ENCODE measurements at places on chromosomes 1 and 21.

GRCh38 chr1:199322278-199322677 lies 683.4 kb downstream of the PTPRC start:
- no peak for DNase-seq

GRCh38 chr1:235486321-235486720 lies 17.9 kb downstream of the B3GALNT2 start:
- DNase-seq = no peak

DNA sequence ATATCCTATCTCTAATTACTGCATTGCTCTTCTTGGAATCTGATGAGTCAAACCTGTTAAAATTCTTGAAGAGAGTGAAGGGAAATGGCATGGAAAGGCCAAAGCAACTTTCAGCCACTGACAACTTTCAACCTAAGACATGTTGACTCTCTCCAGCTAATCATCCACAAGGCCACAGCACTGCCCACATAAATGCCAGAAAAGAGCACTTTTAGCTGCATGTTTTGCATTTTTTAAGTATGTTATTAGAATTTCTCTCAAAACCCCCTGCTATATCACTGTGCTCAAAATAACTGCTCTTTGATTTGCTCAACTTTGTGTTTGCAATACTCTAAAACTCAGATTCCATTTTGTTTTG lies 352.5 kb downstream of the ADGRL2 start:
- no peak for DNase-seq

GRCh38 chr1:31310198-31310597 lies 13.4 kb downstream of the ZCCHC17 start:
- DNase-seq = no peak

GRCh38 chr1:180085331-180085730 lies 69.3 kb upstream of the QSOX1 start:
- no peak for DNase-seq

DNA sequence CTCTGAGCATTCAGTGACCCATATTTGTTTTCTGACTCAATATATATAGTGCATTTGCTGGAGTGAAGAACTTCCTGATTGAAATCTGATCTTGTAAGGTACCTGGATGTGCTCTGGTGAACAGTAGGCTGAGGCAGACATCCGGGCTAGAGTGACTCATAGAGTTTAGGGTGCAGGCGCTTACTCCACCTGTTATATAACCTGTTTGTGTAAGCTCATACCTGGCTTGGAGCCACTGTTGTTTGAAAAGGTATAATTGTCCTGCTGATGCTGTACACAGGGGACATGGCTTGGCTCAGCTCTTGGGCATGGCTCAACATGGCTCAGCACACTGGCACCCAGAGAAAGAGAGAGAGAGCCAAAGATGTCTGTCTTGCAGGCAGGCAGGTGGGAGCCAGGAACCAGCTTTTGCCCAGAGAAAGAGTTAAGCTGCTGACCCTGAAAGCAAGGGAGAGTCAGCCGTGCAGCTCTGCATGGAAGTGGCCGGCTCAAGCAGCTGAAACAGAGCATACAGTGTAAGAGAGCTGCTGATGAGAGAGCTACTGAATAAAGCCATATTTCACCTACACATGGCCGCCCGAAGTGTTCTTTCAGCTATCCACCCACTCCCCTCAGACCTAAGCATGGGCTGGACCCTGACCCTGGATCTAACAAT lies 43.2 kb downstream of the GJA5 start:
- no peak for DNase-seq

GRCh38 chr1:236002572-236002971 lies 62.3 kb downstream of the NID1 start:
- DNase-seq = no peak

- no peak for DNase-seq
These were observed 1338.7 kb upstream of the ADGRL2 start for GRCh38 chr1:80462006-80462405.

DNA sequence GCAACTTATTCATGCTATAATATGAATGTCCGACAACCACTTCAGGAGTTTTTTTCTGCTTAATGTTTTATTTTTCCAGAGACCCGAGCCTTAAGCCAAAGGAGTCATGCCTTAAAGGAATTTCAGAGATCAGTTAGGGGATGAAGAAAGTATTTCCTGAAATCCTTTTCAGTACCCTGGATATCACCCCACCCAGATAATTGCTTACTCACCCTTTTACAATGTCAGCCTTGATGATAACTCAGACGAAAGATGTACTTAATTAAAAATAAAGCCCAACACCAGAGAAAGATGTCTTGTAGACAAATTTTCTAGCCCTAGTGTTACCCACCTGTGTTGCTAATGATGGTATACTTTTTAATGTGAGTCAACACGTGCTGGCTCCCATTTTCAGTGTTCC lies 124.1 kb downstream of the XCL2 start:
- no peak for DNase-seq

- no peak for DNase-seq
These were observed 569.1 kb downstream of the NPHP4 start for GRCh38 chr1:5423109-5423508.

GRCh38 chr1:89953131-89953626 lies 41.7 kb upstream of the ZNF326 start:
- DNase-seq = peak; percentile 61

- DNase-seq = no peak
These were observed 587.2 kb upstream of the ZRANB2 start for GRCh38 chr1:71668065-71668464.

- no peak for DNase-seq
These were observed 106.1 kb downstream of the SEC16B start for GRCh38 chr1:177863796-177864195.

- no peak for DNase-seq
These were observed 48.5 kb upstream of the TSNAX start for GRCh38 chr1:231480008-231480407.

- DNase-seq = peak; percentile 54
These were observed 37.1 kb upstream of the CTTNBP2NL start for GRCh38 chr1:112358798-112359408.

- no peak for DNase-seq
These were observed 314.0 kb downstream of the PTPRU start for GRCh38 chr1:29550119-29550841.

DNA sequence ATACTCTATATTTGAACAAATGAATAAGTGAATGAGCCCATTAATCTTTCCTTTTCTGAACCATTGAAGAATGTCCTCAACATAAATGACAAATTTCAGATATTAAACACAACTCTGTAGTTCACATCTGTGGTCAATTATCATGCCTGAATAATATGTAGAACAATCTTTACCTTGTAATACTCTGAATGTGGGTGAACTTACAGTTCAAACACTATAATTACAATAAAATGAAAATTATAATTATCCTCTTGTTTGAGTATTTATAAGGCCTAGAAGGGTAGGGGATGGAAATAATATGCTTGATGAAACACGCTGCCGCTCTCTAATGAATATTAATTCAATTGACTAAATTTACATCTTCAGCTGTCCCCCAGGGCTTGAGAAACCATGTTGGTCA lies 8.7 kb upstream of the SFPQ start:
- DNase-seq = no peak

DNA sequence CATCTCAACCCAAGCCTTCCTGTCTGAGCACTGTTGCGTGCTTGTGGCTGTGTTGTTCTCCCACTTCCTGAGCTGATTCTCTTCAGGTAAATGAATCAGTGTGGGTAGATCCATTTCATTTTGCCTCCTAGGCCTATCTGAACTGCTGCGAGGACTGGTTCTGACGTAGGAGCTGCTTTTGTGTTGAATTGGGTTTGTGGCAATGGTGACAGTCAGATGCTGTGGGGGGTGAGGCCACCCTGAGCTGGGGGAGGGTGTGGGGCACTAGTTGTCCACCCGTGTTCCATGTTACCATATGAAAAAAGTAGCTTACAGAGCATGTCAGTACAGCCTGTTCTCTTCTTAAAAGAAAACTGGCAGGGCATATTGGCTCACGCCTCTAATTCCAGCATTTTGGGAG lies 81.5 kb downstream of the MRPS6 start:
- DNase-seq = no peak

- no peak for DNase-seq
These were observed 3.9 kb downstream of the S100A8 start for GRCh38 chr1:153387001-153387400.

DNA sequence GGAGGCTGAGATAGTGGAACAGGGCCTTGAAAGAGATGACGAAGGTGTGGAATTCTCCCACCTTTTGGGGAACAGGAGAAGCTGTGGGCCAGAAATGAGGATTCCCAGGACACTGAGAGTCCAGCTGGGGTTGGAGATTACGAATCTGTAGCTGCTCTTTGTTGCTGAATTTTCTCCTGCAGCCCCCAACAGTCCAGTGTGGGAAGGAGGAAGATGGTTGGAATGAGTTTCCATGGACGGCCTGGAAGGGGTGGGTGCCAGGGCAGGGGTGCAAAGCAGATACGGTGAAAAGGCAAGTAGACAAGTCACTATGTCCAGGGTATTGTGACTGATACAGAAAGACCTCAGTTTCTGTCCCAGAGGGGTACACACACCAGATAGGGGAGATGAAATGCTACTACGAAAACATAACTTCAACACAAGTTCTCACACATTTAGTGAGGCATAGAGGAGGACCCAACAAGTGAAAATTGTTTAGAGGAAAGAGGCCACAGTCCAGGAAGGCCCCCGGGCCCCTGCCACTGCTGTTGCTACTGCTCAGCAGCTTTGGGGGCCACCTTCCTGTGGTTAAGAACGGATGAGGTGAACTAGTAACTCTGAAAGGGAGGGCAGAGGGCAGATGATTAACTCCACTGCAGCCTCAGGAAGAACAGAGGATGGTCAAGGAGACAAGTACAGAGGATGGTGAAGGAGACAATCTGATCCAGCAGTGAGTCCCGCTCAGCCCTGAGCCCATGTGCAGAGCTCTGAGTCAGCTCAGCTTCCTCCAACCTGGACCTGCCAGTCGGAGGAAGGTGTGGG lies 7.3 kb downstream of the CD244 start:
- no peak for DNase-seq
